NCI-H2029 treated with DMSO at 0.1 percent for 48 hours (cell line): ENCODE measurements at places on chromosomes 2 and 18.

GRCh38 chr2:80149991-80150390, 154.6 kb downstream of the LRRTM1 start:
- no peak for DNase-seq

DNA sequence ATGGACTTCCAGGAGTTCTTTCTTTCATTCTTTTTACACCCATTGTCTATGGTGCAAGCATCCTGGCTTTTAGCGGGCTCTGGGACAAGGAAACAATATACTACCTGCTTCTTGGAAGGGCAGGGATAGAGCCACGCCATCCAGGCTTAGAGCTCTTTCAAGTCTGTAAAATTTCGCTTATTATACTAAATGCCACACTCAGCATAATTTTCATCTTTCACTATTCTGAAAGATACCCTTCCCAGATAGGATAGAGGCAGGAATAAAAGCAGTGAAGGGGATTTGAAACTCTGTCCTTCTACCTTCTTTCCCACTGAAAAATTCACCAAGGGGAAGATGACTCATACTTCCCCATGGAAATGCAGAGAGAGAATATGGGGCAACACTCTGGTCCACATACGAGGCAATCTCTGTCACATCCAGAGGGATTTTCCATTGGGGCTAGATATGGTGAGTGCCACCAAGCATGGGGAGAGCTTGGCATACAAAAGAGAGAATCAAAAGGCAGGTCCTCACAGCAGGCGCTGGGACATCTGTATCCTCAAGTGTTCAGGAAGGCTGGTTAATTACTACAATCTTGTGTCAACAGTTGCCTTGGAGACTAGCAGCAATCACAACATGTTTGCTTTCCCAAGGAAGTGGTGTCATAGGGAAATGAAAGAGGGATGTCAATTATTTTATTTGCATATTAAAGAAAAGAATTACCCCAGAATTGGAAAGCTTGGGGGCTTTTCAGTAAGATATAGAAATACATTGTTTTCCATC, 127.6 kb downstream of the TDRD15 start:
- DNase-seq = peak; percentile 65

DNA sequence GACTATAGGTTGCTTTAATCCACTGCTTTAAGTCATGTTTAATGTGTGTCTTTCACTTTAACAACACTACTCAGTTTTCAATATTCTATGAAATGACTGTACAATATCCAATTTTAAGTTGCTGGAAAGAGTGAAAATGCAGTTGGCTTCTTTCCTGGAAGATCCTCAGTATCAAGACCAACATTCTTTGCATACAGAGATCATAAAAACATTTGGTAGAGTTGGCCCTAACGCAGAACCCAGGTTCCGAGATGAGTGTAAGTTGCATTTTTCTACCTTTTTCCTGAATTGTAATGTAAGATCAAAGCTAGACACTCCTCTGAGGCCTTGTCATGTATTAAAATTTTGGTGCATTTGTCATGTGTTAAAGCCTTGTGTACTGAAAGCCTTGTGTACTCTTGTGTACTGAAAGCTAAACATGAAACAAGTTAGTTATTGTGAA, 42.9 kb upstream of the TNFRSF11A start:
- DNase-seq = no peak

DNA sequence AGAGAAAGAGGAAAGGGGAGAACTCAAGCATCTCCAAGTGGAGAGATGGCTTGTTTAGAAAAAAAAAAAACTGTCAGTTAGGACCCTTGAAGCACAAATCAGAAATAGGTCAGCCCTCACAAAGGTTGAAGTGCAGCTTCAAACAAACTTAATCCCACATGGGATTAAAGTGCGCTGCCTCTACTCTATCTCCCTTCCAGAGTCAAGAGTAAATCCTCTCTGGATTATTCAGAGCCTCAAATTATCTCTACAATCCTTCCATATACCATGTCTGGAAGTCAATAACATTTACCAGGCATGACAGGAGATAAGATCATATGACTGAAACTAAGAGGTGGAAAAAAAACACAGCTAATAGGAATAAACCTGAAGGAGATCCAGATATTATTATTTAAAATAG, 69.8 kb downstream of the SMAD7 start:
- DNase-seq = no peak

DNA sequence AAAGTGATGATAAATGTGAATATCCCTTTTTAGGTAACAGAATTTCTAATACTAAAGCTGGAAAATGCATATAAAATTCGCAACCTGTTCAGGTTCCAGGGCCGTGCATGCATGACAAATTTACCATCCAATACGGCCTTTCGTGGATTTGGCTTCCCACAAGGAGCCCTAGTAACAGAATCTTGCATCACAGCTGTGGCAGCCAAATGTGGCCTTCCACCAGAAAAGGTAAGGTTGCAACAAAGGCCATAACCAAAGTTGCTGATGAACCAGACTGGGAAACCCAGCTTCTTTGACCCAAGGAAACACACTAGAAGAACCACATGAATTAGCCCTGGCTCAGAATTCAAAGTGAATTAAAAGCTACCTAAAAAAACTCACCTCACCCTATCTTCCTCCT, 49.6 kb upstream of the BZW1 start:
- DNase-seq = no peak
